ENCODE measurements at places on chromosomes 5 and 9.

GRCh38 chr5:112823656-112824055 lies 37.4 kb upstream of the SRP19 start:
- H3K4me3 ChIP-seq, result no peak overlapping the region
- H3K36me3 ChIP-seq, result peaks cover 39% of the 10 kb centered on the region
- H3K4me1 ChIP-seq, result peaks cover 15% of the 10 kb centered on the region
- H3K27me3 ChIP-seq, result no peaks in the 10 kb centered on the region
- peak overlapping the region; percentile 33 for H3K27ac ChIP-seq
- no peak for DNase-seq

DNA sequence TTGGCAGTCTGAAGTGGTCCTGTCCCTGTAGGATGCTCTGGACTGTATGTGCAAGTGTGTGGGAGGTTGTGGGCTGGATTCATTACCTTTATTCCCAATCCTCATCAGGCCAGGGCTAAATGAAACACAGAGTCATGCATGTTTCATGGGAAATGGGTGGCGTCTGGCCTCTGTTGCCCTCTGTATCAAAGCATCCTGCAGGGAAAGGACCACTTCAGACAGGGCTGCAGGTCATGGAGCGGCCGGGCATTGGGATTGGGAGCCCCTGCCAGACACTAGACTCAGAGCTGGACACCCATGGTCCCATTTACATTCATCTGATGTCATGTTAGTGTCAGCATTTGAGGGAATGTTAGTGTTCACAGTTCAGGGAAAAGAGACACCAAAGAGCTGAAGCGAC lies 53.8 kb downstream of the UBE2QL1 start:
- H3K27ac ChIP-seq, result no peak overlapping the region
- H3K27me3 ChIP-seq, result no peaks in the 10 kb centered on the region
- no peaks in the 10 kb centered on the region for H3K36me3 ChIP-seq
- H3K4me3 ChIP-seq, result no peak overlapping the region
- H3K4me1 ChIP-seq, result peaks cover 25% of the 10 kb centered on the region

DNA sequence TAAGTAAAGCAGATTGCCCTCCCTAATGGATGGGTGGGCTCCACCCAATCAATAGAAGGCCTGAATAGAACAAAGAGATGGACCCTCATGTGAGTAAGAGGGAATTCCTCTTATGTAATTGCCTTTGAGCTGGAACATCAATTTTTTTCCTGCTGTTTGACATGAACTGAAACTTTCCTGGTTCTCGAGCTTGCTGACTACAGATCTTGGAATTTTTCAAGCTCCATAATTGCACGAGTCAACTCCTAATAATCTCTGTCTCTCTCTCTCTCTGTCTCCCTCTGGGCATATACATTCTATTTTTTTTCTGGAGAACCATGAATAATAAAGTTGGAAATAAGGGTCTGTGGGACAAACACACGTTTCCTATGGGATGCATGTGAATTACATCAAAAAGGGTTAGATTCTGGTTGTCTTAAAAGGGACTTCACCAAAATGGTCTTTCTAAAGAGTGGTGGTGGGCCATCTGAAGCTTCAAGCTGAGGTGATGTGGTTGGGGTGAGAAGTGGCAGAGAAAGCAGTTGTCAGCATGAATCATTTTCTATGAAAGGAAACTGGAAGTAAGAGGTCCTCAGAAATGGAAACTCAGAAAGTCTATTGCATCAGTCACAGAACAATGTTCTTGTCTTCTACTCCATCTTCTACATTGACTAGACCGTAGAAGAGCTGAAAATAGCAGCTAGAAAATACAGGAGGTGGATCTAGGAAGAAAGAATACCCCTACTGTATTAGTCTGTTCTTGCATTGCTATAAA lies 47.0 kb upstream of the HOMER1 start:
- H3K27me3 ChIP-seq, result peaks cover 4% of the 10 kb centered on the region
- H3K4me1 ChIP-seq, result peaks cover 12% of the 10 kb centered on the region
- H3K36me3 ChIP-seq, result no peaks in the 10 kb centered on the region
- DNase-seq, result no peak
- H3K27ac ChIP-seq, result no peak overlapping the region
- H3K4me3 ChIP-seq, result no peak overlapping the region

GRCh38 chr9:132048201-132048600 lies 31.5 kb downstream of the MED27 start:
- H3K27me3 ChIP-seq, result no peaks in the 10 kb centered on the region
- peaks cover 4% of the 10 kb centered on the region for H3K4me1 ChIP-seq
- H3K27ac ChIP-seq, result no peak overlapping the region
- DNase-seq, result no peak

- DNase-seq, result no peak
- H3K27me3 ChIP-seq, result no peaks in the 10 kb centered on the region
- peaks cover 4% of the 10 kb centered on the region for H3K4me1 ChIP-seq
- no peak overlapping the region for H3K4me3 ChIP-seq
- peak overlapping the region; percentile 24 for H3K27ac ChIP-seq
- peaks cover 37% of the 10 kb centered on the region for H3K36me3 ChIP-seq
Measured at GRCh38 chr9:114028646-114029045, 49.5 kb downstream of the AMBP start.

GRCh38 chr5:14674983-14675854 lies 10.7 kb downstream of the OTULIN start:
- no peaks in the 10 kb centered on the region for H3K27me3 ChIP-seq
- DNase-seq, result no peak
- H3K36me3 ChIP-seq, result peaks cover 12% of the 10 kb centered on the region
- H3K4me3 ChIP-seq, result no peak overlapping the region
- peaks cover 14% of the 10 kb centered on the region for H3K4me1 ChIP-seq

All from progenitor cell of endocrine pancreas (in vitro differentiated cells).